ENCODE measurements at places on chromosomes 13 and 19. TPM values are rescaled to one million over a fixed set of nuclear protein-coding genes. Genes with fewer than 3 reads are reported as not detected.

The VSIG10L gene
- total RNA-seq, result 0.69 TPM

The JAK3 gene
- 2.4 TPM for total RNA-seq

- peak; percentile 69 for DNase-seq
Observed at GRCh38 chr13:32734511-32734910, 148.3 kb downstream of the PDS5B start.

GRCh38 chr19:41304706-41305483 lies 5.1 kb upstream of the CCDC97 start:
- DNase-seq, result no peak

DNA sequence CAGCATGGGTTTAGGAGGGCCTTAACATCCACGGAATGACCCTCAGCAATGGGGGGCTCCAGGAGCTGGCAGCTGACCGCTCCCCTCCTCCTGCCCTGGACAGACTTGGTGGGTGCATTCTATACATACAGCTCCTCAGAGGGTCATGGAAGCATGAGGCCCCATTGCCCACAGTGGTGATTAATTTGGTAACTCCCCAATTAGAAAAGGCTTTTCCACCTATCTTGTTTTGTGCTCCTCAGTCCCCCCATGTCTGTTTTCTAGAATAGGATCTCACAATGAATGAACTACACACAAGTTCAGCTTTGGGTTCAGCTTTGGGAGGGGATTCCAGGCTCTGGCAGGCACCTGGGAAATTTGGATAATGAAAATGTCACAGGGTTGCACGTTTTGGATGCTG lies 707.8 kb downstream of the UQCRFS1 start:
- no peak for DNase-seq

DNA sequence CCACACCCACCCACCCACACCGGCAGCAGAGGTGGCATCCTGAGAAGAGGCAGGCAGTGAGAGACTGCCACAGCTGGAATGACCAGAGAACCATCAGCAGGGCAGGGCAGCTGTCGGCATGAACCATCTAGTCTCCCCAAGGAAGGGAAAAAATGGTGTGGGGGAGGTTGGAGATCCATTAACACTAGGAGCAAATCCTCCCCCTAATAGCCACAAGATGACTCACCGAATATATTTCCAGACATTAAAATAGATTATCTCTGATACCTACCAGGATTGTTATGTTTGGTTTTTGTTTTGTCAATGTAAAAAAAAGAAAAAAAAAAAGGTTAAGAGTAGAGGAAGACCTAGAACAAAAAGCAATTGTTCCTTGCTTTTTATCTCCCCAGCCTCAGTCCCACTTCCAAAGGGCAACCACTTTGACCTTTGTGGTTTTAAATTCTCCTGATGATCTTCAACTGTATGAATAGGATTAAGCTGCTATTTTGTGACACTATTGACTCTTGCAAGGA lies 34.2 kb downstream of the THSD1 start:
- peak; percentile 12 for DNase-seq

DNA sequence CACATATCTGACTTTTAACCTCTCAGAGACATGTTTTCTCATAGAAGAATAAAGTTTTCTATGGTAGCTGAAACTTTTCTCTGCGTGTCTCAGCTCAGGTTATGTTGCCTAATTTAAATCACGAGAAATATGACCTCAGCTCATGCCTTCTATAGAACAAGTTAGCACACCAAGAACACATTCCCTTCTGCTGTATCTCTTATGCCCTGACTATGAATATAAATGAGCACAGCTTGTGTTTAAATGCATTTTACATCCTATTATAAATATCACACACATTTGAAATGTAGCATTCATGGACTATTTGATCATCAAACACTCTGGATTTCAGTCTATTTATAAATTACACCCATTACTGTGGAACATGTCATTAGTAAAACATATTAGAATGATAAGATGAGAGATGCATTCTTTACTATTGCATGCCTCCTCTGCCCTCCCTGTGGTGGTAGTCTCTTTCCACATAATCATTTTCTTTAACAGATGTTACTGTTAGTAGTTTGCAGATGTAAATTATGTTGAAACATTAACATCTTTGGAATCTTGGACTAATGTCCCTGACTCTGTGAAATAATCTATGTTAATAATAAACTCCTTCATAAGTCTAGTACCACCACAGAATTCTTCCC lies 2044.9 kb upstream of the PCDH20 start:
- DNase-seq, result no peak

The LILRB5 gene
- not detected for total RNA-seq

DNA sequence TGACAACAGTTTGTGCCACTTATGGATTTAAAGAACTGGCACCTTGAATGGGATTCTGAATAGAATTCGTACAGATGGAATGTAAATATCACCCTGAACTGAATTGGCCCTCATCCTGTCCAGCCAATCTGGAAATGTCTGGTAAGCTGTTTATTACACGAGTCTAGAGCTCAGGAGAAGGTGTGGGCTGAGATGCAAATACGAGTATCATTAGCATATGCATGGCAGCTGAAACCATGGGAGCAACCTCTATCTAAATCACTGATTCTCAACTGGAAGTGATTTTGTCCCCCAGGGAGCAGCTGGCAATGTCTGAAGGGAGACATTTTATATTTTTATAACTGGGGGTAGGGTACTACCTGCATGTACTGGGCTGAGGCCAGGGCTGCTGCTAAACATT lies 15.6 kb upstream of the VWA8 start:
- peak; percentile 21 for DNase-seq

DNA sequence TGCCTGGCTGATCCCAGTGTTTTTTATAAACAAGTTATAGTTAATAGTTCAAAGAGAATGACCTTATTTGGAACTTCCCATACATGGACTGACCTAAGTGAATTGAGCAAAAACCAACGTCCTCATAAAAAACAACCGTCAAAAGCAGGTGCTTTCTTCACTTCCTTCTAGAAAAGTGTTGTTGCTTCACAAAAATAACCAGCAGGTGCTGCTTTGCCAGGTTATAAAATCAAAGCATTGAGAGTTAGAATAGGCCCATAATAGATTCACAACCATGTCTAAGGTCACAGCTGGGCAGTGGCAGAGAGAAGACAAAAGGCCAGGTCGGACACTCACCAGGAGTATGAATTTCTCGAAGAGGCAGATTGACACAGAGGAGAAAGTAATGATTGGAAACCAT lies 9.5 kb downstream of the RUBCNL start:
- DNase-seq, result no peak

- peak; percentile 48 for DNase-seq
Observed at GRCh38 chr19:1811472-1811894, 593 bp downstream of the ATP8B3 start.

- DNase-seq, result no peak
Observed at GRCh38 chr19:31639306-31639705, 290.1 kb upstream of the TSHZ3 start.

DNA sequence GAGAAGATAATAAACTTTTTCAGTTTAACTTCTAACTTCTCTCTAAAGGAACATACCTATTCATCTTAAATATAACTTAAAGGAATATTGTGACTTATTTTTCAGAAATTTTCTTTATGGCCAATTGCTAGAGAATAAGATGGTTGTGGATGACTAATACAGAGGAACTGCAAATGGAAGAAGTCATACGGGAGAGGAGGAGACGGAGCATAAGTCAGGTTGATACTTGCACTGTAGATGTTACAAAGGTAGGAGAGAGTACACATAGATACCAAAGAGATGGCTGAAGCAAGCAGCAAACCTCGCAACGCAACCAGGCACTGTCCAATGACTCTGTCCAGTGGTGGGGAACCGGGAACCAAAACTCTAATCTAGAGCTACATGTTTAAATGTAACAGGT lies 963.4 kb downstream of the PCDH9 start:
- DNase-seq, result no peak

DNA sequence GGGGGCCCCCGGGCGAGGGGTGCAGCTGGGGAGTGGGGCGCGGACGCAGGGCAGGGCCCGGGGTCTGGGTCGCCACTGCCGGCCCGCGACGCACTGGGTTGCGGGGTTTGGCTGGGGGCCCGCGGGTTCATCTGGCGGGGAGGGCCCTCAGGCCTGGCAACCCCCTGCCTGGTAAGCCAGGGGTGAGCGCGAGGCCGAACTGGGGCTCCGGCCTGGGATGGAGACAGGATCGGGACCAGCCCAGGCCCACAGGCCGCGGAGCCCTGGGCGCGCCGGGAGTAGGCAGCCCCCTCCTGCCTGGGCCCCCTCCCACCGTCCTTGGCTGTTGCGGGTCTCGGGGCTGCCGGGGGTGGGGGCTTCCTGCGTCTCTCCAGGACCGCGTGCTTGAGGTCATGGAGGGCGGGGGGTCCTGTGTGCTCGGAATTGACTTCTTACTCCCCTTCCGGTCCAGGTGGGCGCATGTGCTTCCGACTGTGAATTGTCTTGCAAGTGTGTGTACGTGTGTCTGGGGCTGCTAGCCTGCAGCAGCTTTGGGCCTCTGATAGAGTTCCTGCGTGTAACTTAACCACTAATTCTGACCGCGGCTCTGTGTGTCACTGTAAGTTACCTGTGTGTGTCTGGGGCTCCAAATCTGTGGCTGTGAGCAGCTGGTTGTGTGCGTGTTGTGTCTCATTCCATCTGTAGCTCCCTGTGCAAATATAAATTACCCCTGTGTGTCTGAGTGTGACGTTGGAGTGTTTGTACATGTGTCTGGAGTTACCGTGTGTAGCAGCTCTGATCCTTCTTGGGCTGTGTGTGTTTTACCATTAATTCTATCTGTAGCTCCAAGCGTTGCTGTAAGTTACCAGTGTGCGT lies 751 bp downstream of the GRAMD1A start:
- DNase-seq, result peak; percentile 38

- no peak for DNase-seq
Observed at GRCh38 chr13:91313581-91313980, 33.9 kb upstream of the MIR17HG start.

The CYP4F11 gene
- total RNA-seq, result 0.13 TPM

- no peak for DNase-seq
Observed at GRCh38 chr19:44613295-44614178, at the start of gene IGSF23. Gene IGSF23, plus strand, starts transcription at chr19:44613563. Its CDS starts 83 bp downstream, at chr19:44613646.

DNA sequence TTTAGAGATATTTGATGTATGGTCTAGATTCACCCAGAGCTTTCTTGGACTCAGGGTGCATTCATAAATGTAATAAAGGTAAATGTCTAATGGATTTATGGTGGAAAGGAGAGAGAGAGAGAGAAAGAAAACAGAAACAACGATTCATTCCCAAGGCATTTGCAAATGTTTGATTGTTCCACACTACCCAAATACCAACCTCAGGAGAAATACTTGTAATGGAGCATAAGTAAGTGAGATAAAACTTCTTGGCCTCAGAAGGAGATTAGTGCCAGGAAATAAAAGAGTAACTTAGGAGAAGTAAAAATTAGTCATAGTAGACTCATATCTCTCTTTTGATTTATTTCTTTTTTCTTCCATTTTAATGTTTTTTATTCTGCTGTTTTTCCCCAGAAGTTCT lies 40.6 kb upstream of the DGKH start:
- DNase-seq, result no peak

DNA sequence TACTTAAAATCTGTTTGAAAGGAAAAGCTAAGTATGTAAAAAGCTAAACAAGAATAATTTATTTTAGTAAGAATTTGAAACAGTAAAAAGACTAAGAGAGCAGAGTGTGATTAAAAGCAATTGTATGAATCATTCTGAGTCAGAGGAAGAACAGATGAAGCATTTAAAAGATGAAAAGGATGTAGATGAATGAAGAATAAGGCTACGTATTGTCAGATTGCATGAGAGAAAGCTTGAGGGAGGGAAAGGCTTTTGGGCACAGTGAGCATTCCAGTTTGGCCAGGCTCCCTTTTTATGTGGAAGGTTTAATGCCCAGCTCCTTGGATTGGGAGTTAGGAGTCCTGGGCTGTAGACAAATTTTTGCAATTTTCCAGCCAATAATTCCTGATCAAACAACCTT lies 117.7 kb downstream of the FREM2 start:
- peak; percentile 69 for DNase-seq

DNA sequence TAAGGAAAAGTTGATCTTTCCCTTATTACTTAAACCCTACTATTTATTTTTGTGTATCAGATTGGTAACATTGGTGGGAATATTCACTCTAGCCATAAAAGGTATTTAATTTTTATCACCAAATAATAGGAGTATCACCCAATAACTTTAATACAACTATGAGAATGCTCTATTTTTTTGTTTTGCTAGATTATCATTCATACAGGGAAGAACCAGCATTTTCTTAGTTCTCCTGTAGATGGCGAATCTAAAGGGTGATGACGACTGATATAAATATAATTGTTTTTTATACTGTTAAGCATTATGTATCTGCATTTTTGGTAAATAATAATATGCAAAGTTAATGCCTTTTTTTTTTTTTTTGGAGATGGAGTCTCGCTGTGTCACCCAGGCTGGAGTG lies 7.9 kb upstream of the FRY start:
- DNase-seq, result no peak

DNA sequence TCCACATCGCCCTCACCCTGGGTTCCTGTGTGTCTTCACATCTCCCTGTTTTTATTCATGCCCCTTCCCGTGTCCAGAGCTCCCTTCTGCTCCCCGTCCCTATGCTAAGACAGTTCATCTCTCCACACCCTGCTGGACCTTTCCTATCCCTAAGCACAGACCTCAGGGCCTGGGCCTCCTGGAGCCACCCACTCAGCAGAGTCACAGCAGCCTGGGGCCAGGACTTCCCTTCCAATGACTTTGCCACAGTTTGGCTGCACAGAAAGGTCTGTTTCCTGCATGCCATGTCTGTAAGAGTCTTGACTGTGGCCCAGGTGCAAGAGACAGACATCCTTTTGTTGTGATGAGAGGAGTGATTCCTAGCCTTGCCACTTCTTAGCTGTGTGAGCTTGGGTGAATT lies 470.7 kb downstream of the TSHZ3 start:
- DNase-seq, result no peak

DNA sequence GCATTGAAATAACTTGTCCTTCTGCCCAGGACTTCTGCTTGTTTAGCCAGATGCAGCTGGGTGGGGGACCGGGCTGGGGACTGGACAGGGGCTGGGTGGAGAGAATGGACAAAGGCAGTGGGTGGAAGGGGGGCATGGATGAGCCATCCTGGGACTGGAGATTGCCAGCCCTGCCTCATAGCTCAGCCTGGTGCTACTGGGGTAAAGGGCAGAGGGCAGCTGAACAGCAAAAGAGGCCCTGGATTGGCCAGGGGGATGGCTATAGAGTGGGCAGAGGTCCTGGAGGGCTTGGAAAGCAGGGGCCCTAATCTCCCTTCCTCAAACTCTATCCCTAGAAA lies 17.7 kb upstream of the PLAUR start:
- DNase-seq, result no peak

- DNase-seq, result no peak
Observed at GRCh38 chr13:95226476-95226875, 74.8 kb downstream of the ABCC4 start.

DNA sequence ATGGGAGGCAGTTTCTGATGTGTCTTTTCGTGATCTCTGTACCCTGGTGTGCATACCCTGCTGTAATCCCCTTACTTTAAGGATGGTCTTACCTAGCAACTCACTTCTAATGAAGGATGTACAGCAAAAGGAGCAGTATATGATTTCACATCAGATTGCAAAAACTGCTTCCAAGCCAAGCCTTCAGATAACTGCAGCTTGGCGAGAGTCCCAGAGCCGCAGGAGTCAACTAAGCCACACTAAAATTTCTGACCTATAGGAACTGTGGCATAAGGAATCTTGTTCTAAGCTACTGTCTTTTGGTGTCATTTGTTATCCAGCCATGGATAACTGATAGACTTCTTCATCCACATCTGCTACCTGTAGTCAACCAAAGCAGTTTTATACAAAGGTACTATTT lies 496.7 kb downstream of the GPC6 start:
- peak; percentile 32 for DNase-seq

GRCh38 chr19:14683439-14683838 lies 6.4 kb upstream of the ZNF333 start:
- DNase-seq, result no peak

Data from A673 (cell line).